ENCODE measurements at places on chromosomes 4 and X. TPM values are rescaled to one million over a fixed set of nuclear protein-coding genes. Genes with fewer than 3 reads are reported as not detected.

The GABRA4 gene
- 0.04 TPM for polyA plus RNA-seq

- DNase-seq = no peak
These were observed 22.0 kb upstream of the FAM9C start for GRCh38 chrX:13066391-13066790.

GRCh38 chr4:13164783-13165331 is 319.3 kb downstream of the RAB28 start:
- no peak for DNase-seq

DNA sequence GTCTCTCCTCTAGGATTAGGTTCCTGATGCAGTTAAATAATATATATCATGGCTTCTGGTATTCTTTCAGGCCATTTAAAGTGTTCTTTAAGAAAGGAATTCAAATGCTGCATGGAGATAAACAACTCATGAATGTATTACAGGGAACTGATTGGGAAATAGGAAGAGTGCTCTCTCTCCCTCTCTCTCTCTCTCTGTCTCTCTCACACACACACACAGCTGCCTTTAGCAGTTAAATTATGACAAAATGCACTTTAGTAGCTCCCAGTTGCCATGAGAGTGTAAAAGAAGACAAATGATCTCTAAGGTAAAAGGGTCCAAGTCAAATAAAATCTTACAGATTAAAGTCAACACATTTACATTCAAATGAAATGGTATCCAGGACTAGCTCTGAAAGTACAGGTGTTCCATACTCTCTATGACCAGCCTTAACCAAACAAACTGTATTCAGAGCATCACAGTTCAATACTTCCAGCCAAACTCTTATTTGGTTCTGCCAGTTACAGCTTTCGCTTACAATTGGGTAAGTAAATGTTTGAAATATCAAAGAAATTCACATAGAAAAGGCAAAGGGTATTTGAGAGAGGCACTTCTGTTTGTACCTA is 94.7 kb upstream of the CXXC4 start:
- DNase-seq = no peak

GRCh38 chr4:147057611-147058190 is 112.0 kb upstream of the TTC29 start:
- no peak for DNase-seq

DNA sequence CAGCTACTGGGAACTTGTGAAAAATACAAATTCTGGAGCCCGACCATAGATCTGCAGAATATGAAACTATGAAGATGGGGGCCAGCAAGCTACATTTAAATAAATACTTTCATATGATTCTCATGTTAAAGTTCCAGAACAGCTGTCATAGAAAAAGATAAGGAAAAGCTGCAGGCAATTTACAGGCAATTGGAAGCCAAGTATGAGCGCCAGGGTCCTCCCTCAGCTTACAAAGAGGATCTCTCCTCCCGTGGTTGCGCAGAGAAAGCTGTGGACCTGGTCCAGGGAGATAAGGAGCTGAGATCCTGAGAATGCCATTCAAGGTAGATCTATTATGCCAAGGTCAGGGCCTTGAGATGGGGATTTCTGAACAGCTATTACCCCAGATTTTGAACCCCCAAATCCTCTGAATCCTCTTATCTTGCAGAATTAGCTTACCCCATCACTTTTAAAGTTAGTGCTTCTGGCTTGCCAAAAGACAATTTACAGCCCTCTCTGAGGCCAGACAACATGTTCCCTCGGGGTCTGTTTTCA is 25.6 kb upstream of the FRAS1 start:
- DNase-seq = no peak

GRCh38 chrX:1316527-1316926 is 20.1 kb upstream of the IL3RA start:
- no peak for DNase-seq

GRCh38 chr4:80144676-80145470 is 52.4 kb upstream of the PRDM8 start:
- no peak for DNase-seq
